Renal cortical epithelial cell (primary cell): ENCODE measurements at places on chromosomes 3 and 15. TPM values are rescaled to one million over a fixed set of nuclear protein-coding genes. Genes with fewer than 3 reads are reported as not detected.

GRCh38 chr3:191414732-191415131 lies 46.2 kb upstream of the PYDC2 start:
- DNase-seq, result no peak

DNA sequence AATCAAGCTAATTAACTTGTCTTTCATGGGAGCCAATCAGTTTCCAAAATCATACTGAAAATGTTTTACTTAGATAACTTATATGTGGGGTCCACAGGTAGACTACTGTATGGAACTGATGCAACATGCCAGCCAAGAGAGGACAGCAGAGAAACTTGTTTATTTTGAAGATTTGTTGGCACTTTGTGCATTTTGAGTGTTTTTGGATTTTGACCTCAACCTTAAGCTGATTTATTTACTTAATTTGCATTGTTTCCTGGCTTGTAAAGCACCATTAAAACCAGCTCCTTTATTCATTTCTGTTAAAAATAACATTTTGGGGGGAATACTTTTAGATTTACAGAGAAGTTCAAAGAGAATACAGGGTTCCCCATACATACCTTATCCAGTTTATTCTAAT lies 166.6 kb downstream of the MCTP2 start:
- no peak for DNase-seq

DNA sequence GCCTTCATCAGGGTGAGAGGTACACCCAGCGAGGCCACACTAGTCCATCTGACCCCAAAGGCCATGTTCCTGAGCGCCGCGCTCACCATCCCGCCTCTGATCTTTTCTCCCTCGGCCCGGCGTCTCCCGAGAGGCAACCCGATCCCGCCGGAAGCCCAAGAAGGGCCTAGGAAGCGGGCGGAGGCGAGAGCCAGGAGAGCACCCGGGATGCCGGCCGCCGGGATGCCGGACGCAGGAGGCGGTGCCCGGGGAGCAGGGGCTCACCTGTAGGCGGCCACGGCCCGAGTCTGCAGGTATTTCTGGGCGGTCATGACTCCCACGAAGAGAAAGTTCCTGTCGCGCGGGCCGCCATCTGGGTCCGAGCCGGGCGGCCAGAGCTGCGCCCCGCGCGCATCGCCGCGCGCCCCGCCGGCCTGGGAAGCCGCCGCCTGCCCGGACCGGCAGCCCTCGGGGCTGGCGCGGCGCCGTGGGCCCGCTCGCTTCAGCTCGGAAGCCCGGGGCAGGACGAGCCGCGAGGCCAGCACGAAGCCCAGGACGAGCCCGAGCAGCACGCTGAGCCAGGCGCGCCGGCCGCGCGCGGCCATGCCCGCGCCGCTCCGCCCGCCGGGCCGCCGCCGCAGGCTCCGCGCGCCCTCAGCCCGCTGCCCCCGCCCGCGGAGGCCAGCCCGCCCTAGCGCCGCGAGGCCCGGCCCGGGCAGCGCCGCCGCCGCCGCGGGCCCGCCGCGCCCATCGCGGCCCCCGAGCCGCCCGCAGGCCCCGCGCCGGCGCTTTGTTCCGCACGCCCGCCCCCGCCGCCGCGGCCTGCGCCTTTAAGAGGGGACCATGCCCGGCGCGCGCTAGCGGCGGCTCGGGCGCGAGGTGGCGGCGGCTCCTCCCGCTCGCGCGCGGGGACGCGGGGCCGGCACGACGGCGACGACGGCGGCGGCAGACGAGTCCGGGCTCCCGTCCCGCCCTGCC lies 697 bp downstream of the CHSY1 start:
- no peak for DNase-seq

GRCh38 chr3:139728414-139728813 lies 50.6 kb upstream of the NMNAT3 start:
- no peak for DNase-seq

Gene ATP11B
- total RNA-seq, result 59.9 and 69.8 TPM in 2 replicates

Gene SI
- total RNA-seq, result not detected in 2 replicates

Gene ENTPD3
- 0.17 and 0.99 TPM in 2 replicates for total RNA-seq
